ENCODE measurements at places on chromosomes 3 and 15.

DNA sequence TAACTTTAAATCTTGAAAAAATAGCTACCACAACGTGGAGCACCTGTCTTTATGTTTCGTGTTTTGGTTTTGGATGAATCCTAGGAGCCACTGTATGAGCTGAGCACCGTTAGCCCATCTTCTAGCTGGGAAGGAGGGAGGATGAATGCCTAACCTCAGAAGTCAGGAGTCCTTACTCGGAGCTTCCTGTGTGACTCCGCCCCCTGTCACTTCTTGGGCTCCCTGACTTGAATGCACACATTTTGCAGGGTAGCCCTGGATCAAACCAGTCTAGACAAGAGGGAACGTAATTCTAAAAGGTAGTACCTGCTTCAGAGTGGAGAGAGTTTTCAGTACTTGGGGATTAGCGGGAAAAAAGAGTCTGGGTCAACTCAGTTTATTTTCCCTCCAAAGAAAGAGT lies 5.3 kb downstream of the GABRA5 start:
- no peak for DNase-seq

- no peak for DNase-seq
Measured at GRCh38 chr3:151002003-151002981, 29.8 kb upstream of the CLRN1 start.

DNA sequence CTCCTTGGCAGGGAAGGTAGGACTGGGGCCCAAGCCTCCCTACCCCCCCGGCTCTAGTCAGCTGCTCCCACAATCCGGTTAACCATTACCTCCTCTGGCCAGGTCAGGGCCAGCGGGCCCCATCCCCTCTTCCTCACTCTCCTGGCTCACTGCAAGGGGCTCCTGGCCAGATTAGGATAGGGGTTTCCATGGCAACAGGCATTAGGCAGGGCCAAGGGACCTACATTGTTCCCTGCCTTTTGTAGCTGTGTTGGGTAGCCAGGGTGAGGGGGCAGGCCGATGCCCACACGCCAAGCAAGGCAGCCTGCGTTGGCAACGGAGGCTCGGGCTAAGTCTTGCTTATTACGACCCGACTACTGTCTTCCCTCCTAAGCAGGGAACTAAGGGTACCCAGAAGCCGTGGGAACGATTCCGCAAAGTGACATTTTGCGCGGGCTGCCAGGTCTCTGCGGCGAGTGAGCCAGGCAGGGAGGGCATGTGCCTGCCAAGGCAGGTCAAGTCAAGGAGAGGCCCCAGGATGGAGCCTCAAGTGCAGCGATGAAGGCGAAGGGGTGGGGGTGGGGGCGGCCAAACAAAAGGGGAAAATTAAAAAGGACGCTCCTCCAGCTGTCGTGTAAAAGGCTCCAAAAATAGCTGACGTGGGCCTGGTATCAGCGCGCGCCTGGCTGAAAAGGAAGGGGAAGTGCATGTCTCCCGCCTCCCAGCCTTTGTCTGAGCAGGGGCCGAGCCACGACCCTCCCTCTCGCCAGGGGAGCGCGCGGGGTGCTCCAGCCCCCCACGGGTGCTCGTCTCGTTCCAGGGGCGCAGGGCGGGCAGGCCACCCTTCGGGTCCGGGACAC lies 919 bp downstream of the IDH2 start:
- peak; percentile 92 for DNase-seq

- DNase-seq, result no peak
Measured at GRCh38 chr3:174533286-174533685, 325.8 kb upstream of the NAALADL2 start.

DNA sequence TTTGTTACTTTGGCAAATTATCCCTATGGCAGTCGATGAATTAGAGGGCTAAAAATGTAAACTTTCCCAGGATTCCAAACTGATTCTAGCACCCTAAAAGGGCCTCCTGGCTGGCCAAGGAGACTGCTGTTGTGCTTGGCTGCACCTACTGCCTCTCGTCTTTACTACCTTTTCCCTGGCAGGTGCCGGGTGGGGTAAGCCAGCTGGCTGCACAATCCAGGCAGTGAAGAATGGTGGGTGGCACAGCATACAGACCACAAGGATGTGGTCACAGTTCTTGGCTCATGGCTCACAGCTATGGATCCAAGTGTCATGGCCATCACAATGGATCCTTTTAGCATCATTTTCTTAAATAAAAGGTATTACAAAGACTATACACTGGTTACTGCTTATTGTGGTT lies 20.7 kb upstream of the SLC25A26 start:
- DNase-seq, result no peak

GRCh38 chr15:54776410-54776809 lies 420.3 kb downstream of the RSL24D1 start:
- DNase-seq, result no peak
